Activated gamma-delta T cell (primary cell): ENCODE measurements at places on chromosomes 7 and 10.

GRCh38 chr7:145263886-145264285, 428.0 kb upstream of the TPK1 start:
- no peak for DNase-seq

DNA sequence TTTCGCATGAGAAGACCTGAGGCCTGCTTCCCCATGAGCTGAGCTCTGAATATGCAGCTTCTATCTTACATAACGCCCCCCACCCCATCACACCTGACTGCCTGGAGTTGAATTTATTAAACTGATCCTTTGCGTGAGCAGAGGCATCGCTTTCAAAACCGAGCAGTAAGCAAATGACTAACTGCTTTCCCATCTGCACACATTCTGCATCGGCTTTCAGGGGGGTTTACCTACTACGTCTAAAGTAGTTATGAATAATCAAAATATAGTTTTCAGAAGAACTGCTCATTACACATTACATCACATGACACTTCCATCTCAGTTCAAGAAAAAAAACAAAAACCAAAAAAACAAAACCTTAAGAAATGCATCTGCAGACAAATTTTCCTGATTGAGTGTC, 54.7 kb upstream of the EGR2 start:
- no peak for DNase-seq

- DNase-seq: no peak
Measured at GRCh38 chr10:1729751-1730150, 7.6 kb downstream of the ADARB2 start.

DNA sequence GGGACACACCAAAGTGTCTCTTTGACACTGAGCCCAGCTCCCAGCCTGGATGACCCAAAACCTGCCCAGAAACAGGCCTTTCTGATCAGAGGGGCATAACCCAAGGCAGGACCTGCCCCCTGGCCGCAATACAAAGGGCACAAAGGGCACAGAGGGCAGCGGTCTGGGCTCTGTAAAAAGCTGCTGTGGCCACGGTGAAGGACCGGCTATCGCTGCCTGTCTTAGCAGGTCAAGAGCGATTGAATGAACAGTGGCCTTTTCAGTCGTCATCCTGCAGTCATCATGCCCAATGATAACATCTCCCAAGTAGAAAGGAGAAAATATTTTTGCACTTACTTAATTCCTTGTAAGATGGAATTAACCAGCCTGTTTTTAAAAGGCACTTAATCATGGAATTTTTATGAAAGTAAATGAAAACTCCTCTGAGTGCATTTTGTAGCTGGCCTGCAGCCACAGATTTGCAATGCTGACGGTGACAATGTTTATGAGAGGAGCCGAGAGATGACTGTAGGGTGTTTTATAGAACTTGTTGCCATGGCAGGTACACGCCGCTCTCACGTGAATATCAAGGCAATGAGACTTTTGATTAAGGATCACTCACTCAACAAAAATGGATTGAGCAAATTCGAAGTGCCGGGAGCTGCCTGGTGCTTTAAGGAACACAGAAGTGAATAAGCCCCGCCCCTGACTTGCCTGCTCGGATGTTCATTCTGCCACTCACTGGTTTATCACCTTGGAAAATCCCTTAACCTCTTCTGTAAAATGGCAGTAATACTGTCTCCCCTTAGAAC, 47.3 kb upstream of the BHLHA15 start:
- DNase-seq: no peak

GRCh38 chr10:70780772-70781171, 4.4 kb downstream of the TBATA start:
- DNase-seq: no peak
